Fibroblast of the aortic adventitia (primary cell): ENCODE measurements at places on chromosomes 12 and 14.

GRCh38 chr12:128698301-128698972 is 125.3 kb downstream of the SLC15A4 start:
- no peak for DNase-seq

GRCh38 chr14:96666088-96666487 is 131.1 kb upstream of the VRK1 start:
- DNase-seq = no peak

GRCh38 chr12:132804426-132804861 is 24.2 kb downstream of the GOLGA3 start:
- DNase-seq = no peak

DNA sequence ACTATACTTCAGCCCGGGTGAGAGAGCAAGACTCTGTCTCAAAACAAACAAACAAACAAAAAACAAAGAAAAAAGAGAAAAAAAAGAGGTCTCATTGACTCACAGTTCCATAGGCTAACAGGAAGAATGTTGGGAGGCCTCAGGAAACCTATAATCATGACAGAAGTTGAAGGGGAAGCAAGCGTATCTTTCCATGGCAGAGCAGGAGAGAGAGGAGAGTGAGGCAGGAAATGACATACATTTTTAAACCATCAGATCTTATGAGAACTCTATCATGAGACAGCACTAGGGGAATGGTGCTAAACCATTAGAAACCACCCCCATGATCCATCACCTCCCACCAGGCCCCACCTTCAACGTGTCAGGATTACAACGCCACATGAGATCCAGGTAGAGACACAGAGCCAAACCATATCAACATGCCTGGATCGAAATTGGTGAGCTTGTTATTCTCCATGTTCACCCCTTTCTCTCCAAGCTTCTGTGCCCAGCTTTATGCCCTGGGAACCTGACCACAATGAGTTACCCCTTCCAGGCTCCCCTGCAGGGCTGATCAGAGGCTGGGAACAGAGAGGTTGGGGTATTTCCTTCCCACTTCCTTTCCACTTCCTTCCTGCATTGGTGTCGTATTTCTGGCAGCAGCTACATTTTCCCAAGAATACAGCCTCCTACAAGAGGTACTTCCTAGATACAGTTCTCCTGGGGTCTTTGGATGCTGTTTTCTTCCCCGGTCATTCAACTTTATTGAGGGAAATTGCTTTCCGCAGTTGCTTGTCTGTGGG is 219.3 kb upstream of the FLRT2 start:
- DNase-seq = no peak

DNA sequence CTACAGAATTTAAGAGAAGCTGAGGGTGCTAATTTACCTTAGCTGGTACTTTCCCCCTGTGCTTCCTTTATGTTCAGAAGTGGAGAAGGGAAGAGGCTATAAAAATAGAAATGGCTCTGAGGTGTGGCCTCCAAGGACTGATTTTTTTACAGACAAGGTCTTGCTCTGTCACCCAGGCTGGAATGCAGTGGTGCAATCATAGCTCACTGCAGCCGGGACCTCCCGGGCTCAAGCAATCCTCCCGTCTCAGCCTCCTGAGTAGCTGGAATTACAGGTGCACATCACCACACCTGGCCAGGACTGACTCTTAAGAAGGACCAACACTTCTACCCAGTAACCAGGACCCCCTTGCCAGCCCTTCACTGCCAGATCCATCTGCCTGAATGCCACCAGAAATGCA is 23.9 kb upstream of the NAP1L1 start:
- DNase-seq = no peak

GRCh38 chr12:28941248-28941647 is 207.8 kb upstream of the FAR2 start:
- DNase-seq = peak; percentile 45

GRCh38 chr12:57107456-57108155 is 3.6 kb downstream of the STAT6 start:
- no peak for DNase-seq

- DNase-seq = no peak
These were observed 55.4 kb downstream of the DAO start for GRCh38 chr12:108935159-108935763.

DNA sequence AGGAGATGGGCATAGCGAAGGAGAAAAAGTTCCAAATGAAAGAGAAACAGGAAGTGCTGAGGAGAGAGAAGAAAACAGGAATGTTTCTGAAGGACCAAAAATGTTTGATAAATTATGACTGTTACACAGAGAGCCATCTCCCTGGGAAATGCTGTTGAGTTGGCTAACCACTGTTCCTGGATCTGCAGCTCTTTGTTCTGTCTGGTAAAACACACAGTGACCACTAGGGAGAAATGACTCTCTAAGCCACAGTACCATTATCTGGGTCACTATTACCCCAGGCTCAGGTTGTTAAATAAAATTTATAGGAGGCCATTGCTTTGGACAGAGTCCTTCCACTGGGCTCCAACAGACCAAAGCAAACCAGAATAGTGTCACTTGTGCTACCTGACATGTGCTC is 219.3 kb downstream of the CRADD start:
- DNase-seq = no peak

GRCh38 chr14:75437201-75438143 is 9.7 kb downstream of the JDP2 start:
- no peak for DNase-seq

GRCh38 chr12:114888448-114888847 is 204.5 kb upstream of the TBX3 start:
- peak; percentile 25 for DNase-seq

DNA sequence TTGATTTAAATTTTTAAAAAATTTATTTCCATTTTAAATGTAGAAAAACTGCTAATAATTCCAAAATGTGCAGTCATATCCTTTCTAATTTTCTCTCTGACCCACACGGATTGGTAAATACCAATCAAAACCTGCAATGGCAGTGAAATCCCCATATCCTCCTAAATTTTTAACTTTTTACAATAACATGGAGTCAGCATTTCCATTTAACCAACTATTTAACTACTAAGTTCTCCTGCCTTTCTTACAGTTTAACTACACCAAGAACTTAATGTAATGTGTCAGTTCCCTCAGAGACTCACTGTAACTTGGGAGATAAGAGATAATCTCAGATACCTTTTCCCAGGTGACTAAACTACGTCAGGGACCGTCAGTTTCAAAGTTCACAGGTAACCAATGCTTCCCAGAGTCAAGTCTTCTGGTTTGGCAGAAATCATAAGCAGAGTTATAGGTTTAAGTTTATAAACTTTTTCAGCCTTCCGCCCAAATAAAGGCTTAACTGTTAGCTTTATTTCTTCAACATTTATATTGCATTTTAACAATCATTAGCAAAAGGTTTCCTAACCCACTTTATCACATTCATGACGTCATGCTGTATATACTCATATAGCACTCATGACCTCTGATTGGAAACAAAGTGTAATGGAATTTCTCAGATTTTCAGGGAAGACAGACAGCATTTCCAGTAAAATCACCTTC is 7.6 kb downstream of the KRAS start:
- peak; percentile 59 for DNase-seq
